Activated T-helper 9 cell treated with anti-CD3 and anti-CD28 coated beads, Interleukin-2, amount 50 U/mL, for 16 hours (primary cell): ENCODE measurements at places on chromosomes 11 and 22.

DNA sequence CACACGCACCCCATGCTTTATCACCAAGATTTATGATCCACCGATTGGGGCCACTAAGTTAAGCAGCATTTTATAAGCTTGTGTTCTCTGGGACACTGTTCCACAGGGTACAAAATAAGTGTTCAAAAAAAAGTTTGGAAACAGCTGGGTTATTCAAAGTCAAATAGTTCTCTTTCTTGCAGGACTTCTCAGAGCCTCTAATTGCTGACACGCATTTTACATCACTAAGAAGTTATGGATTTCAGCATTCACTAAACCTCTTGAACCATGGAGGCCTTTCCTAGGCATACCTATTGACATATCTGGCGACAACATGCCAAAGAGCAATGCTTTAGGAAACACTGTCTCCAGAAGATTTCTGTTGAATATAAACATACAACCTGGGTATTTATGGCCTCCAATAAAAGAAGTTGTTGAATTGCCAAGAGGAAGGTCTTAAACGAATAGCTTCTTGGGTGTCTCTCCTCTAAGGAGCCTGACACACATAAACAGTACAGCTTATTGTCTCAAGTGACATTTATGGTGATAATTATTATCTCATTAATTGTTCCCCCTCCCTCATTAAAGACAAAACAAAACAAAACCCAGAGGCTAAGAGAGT is 147.1 kb upstream of the ARHGAP20 start:
- no peak for DNase-seq

DNA sequence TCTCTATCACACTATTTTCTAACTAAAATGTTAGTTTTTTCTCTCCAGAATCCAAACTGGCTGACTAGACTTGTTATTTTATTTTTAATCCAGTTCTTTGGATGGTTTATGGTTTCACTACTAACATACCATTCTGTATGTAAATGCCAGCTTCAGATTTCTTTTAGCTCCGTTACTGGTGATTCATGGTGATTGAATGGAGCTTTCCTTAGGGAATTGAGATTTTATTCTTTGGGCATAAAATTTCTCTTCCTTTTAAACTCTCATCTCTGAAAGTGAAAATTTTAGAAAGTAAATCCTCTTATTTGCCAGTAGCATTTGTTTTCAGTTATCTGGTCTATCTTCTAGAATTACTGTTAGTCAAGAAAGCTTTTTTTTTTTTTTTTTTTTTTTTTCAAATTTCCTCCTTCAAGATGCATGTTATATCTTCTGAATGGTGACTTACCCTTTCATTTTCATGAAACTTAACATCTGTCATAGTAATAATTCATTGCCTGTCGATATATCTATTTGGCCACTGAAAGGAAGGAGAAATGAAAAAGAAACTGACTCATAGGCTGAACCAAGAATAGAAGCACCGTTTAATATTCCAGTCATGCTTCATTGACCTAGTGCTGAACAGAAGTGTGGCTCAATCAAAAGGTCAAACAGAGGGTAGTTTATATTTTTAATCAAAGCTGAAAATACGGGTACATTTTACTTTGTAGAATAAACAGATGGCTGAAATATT is 6.4 kb downstream of the ENDOD1 start:
- DNase-seq: no peak

GRCh38 chr11:128653801-128654231 is 40.1 kb upstream of the FLI1 start:
- DNase-seq: no peak

DNA sequence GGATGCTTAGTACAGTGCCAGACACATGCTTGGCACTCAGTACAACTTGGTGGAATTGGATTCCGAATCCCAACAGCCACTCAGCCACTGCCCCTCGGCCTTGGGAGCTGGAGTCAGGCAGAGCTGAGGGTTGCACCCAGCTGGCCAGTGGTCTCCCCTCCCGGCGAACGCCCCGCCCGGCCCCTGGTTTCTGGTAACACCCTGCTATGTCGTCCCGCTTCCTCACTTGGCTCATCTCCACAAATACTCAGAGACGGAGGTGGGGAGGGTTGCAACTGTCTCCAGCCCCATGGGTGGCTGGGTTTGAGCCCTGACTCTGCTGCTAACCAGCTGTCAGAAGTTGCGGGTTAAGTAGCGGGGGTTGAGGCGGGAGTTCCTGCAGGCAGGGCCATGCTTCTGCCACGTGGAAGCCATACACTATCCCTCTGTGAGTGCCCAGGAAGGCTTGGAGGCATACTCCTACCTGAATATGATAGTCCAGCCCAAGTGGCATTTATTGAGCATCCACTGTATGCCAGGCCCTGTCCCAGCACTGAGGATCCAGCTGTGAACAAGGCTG is 67.1 kb downstream of the GRIK4 start:
- DNase-seq: no peak

GRCh38 chr11:105201166-105201565 is 61.6 kb upstream of the CARD18 start:
- no peak for DNase-seq

GRCh38 chr22:39367035-39367434 is 17.2 kb downstream of the SYNGR1 start:
- DNase-seq: no peak

GRCh38 chr22:36432592-36433317 is 45.0 kb upstream of the MYH9 start:
- DNase-seq: no peak

DNA sequence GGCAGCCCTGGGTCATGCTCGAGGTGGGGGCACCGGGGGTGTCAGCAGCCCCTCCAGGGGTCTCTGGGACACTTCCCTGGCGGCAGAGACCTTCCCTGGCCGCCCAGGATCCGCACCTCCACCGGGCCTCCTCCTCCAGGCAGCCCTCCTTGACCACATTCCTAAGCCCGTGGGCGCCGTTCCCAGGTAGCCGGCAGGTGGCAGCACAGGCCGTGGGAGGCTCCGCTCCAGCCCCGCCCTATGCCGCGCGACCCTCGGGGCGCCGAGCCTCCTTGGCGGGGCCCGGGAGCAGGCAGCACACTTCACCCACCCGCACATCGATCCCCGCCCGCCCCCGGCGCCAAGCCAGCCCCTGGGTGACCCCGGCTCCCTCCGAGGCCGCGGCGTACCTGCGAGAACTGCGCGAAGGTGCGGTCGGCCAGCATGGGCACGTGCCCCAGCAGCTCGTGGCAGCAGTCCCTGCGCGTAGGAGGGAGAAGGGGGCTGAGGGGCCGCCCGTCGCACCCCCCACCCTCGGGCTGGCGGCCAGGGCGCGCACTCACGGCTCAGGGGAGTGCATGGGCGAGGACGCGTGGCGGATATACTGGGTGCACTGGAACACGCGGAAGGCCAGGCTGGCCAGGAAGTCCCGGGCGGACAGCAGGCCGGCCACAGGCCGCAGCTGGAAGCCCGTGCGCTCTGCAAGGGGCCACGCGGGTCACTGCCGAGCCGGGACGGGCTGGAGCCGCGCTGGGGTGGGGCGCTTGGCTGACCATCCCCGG is 5.3 kb upstream of the INS start:
- peak; percentile 12 for DNase-seq

DNA sequence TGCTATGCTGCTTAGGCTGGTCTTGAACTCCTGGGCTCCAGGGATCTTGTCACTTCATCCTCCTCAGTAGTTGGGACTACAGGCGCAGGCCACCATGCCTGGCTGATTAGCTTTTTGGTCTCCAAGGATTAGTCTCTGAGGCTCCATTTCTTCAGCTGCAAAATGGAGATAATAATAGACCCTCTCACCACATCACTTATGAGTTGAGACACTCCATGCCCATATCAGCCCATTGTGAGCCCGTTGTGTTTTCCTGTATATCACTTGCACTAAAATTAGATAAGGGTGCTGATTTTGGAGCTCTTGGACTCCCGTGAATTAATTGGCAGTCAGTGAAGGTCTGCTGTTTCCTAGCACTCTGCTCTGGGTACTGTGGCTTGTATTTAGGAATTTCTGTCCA is 36.0 kb downstream of the DEPDC5 start:
- no peak for DNase-seq

DNA sequence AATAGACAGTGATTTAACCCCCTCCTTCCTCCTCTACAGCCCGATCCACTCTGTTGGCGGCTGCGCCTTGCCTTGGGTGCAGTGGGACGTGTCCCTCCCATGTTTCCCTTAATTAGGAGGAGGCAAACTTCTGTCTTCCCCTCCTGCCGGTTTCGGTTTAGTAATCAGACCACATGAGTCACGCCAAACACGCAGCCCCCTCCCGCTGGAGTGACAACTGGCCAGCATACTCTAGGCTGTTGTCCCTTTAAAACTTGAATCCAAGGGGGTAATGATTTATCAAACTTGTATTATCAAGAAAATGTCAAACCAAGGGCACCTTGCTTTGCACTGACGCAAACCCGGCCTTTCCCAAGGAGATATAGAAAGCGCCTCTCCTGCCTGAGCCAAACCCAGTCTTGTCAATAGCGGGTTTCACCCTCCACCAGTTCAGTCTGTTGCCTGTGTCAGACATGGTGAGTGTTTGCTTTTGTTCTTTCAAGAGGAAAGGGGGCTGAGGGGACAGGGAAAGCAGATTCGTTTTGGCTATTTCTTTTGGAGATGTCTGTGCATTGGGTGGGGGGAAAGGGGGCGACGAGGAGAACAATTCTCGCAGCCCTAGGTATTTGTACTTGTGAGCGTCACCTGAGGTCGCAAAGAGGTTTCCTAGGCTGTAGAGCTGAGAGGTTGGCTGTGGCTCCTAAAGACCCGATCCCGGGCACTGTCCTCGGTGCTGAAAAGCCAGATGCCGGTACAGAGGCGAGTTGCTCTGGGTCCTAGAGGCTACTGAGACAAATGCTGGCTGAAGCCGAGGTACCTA is at the start of gene SLC6A5:
TSS of gene SLC6A5 (plus strand) at position 388 of the 799 bp plus-strand sequence. CDS start at position 453, 65 bp downstream.
- DNase-seq: no peak

- DNase-seq: no peak
Measured at GRCh38 chr11:1756791-1757771, 6.6 kb downstream of the CTSD start.

DNA sequence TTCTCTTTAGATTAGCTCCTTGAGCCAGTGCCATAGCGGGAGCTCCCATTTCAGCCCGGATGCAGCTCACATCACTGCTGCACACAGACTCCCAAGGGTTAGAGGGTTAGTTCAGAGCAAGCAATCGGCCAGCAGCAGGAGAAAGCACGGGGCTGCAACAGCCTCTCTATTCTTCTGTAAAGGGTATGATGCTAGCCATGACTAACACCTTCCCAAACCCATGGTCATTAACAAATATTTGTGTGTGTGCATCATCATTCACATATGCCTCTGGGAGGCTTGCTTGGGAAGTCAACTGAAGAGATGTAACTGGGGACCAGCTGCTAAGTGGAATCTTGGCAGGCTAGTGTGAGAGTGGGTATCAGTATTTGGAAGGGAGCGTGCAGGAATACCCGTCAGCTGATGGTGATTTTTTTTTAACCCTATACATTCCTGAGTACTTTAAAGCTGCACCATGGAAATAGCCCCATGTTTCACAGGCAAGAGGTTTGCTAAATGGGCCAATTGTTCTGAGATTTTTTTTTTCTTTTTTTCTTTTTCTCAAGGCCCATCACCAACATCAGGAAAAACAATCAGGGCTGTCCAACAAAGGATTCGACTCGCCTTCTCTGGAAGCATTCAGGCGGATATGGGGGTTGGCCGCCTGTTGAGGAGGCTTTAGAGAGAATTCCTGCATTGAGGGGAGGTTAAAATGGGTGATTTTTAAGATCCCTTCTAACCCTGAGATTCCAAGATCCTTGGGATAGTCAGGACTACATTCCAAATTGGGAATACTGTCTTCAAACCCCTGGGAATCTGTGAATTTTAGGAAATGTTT is 33.2 kb upstream of the CCDC89 start:
- no peak for DNase-seq

- no peak for DNase-seq
Measured at GRCh38 chr11:15884141-15884540, 472.2 kb downstream of the SOX6 start.

- no peak for DNase-seq
Measured at GRCh38 chr11:23318670-23319069, 458.4 kb upstream of the CCDC179 start.

DNA sequence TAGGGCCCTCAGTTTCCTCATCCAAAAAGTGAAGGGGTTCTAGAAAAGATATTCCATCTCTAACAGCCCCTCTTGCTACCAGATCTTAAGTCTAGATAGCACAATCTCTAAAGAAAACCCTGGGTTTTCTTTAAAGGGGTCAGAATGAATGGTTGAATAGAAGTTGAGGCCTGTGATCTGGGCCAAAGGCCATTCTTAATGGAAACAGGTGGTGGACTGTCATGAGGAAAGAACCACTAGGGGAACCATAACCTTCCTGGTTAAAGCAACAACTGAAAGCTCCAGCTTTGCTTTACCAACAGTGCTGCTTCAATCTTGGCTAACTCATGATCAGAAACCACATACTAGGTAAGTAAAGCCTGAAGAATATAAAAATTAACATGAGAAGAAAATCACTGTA is 1.8 kb downstream of the CELF1 start:
- DNase-seq: no peak

DNA sequence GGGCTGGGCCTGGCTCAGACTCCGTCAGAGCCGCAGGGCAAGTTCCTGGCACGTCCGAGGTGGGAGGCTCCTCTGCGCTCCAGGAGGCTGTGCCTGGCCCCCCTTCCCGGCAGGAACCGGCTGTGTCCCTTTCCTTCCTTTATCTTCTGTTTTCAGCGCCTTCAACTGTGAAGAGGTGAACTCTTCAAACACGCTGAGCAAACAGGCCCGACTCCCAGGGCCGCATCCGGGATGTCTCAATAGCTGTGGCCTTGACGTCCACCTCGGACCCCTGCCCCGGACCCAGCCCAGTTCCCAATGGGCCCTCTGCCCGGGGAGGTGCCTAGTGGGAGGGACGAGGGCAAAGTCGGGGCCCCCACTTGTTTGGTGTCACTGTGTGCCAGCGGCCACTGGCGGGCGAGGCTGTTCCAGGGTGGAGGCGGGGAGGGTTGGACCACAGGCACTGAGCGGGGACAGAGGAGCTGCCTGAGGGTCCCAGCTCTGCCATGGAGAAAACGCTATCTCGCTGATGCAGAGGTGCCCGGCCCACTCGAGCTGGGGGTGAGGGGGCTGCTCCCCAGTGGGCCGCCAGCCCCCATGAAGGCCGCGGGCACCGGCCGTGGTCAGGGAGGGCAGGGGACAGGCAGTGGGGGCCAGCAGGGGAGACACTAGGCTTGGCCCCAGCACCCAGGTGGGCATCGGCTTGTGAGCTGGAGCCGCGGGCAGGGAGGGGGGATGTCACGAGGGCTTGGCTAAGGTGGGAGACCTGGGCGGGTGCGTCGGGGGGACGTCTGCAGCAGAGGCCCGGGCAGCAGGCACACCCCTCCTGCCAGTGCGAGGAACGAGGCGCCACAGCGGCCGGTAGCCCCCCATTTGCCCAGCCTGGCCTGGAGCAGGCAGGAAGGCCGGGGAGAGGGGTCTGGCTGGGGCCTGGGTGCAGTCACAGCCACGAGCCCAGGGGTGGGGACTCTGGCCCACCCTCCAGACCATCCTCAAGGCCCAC is 2.7 kb upstream of the MUC5B start:
- DNase-seq: no peak

- DNase-seq: no peak
Measured at GRCh38 chr22:37508431-37508992, 10.7 kb downstream of the CARD10 start.

GRCh38 chr11:127493330-127494022 is 492.9 kb upstream of the KIRREL3 start:
- DNase-seq: no peak

GRCh38 chr11:86624366-86624765 is 48.0 kb downstream of the ME3 start:
- DNase-seq: no peak

- no peak for DNase-seq
Measured at GRCh38 chr11:100731471-100731870, 44.4 kb downstream of the ARHGAP42 start.

GRCh38 chr11:20327377-20327935 is 36.1 kb upstream of the HTATIP2 start:
- DNase-seq: no peak
